RWPE2 (cell line): ENCODE measurements at places on chromosomes 5 and 9.

DNA sequence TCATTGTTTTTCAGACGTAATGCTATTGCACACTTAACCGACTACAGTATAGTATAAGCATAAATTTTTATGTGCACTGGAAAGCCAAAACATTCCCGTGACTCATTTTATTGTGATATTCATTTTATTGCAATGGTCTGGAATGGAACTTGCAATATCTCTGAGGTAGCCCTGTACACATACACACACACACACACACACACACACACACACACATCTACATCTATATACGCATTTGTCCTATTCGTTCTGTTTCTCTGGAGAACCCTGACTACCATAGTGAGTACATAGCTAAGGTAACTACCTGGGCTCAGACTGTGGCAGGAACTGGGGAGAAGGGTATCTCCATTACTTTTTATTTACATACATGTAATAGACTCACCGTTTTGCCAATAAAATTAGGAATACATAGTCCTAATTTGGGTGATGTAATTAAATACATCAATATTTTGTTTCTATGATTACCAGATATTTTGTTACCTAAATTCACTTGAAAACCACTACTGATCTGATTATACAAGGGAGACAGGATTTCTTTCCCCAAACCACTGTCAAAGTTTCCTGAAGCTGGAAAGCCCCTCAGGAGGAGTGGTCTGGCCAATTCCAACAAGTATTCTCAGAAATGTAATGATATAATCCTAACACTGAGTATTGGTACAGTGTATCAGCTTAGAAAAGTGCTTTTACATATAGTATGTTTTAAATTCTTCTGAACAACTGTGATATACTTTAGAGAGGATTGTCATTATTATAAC is 74.0 kb upstream of the PLPP1 start:
- DNase-seq: no peak

GRCh38 chr5:137395011-137395755 is 103.9 kb downstream of the SPOCK1 start:
- DNase-seq: no peak

DNA sequence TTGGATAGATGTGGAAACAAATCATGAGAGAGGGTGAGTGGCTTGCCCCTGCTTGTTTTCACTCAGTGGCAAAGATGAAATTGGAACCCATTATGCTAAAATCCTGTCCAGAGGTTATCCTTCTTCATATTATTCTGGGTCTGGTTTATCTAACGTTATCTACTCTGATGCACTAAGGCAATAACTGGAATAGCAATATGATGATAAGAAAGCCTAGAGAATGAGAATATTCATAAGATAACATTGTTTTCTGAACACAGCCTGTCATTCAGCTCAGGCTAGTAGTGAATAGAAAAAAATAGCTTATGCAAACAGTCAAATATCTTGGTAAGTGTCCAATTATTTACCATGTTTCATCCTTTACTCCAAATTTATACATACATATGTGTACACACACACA is 132.0 kb upstream of the C6 start:
- no peak for DNase-seq

GRCh38 chr5:151523335-151523734 is 67.8 kb downstream of the FAT2 start:
- DNase-seq: no peak

- DNase-seq: no peak
Measured at GRCh38 chr5:162824360-162824759, 613.0 kb upstream of the CCNG1 start.

DNA sequence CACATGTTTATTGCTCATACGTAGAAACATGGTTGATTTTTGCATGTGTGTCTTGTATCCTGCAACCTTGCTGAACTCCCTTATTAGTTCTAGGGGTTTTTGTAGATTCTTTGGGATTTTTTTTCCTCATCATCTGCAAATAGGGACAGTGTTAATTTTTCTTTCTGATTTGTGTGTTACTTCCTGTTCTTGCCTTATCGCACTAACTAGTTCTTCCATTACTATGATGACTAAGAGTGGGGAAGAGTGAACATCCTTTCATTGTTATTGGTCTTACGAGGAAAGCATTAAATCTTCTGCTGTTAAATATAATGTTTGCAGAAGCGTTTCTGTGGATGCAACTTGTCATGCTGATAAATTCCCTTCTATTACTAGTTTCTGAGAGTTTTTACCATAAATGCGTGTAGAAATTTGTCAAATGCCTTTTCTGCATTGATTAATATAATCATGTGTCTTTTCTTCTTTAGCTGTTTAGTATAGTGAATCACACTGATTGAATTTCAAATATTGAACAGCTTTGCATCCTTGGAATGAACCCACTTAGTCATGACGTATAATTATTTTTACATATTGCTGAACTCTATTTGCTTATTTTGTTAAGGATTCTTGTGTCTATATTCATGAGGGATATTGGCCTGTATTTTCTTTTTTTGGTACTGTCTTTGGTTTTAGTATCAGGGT is 32.1 kb upstream of the RNF130 start:
- DNase-seq: no peak

GRCh38 chr5:172707285-172708182 is 63.5 kb downstream of the DUSP1 start:
- DNase-seq: no peak
